ENCODE measurements at places on chromosomes 3 and 15. TPM values are rescaled to one million over a fixed set of nuclear protein-coding genes. Genes with fewer than 3 reads are reported as not detected.

RPP14 gene
- 14.9 TPM for total RNA-seq

GOLGA8M gene
- total RNA-seq, result 4.9 TPM

- DNase-seq, result no peak
Measured at GRCh38 chr3:99852851-99853250, 35.2 kb downstream of the CMSS1 start.

GRCh38 chr3:183178833-183179549, 16.5 kb upstream of the LAMP3 start:
- peak; percentile 76 for DNase-seq

DNA sequence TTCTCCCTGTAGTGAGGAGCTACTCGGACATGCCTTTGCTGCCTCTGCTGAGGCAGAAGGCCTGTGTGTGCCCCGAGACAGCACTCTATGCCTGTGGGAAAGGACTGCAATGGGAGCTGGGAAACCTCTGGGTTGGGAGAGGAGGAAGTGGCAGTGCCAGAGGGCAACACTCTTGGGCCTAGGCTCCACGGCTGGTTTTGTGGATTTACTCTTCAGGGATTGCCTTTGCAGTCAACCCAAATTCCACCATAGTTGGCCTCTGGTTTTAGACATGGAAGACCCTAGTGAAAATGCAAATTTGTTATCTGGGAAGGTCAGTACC, 46.8 kb downstream of the ITGA11 start:
- no peak for DNase-seq

ULK4 gene
- 20.5 TPM for total RNA-seq

GP9 gene
- not detected for total RNA-seq

- DNase-seq, result peak; percentile 58
Measured at GRCh38 chr3:46878781-46879436, 1.4 kb downstream of the PTH1R start.
